Astrocyte (in vitro differentiated cells and primary cell): ENCODE measurements at places on chromosomes 3 and 15. TPM values are rescaled to one million over a fixed set of nuclear protein-coding genes. Genes with fewer than 3 reads are reported as not detected.

DNA sequence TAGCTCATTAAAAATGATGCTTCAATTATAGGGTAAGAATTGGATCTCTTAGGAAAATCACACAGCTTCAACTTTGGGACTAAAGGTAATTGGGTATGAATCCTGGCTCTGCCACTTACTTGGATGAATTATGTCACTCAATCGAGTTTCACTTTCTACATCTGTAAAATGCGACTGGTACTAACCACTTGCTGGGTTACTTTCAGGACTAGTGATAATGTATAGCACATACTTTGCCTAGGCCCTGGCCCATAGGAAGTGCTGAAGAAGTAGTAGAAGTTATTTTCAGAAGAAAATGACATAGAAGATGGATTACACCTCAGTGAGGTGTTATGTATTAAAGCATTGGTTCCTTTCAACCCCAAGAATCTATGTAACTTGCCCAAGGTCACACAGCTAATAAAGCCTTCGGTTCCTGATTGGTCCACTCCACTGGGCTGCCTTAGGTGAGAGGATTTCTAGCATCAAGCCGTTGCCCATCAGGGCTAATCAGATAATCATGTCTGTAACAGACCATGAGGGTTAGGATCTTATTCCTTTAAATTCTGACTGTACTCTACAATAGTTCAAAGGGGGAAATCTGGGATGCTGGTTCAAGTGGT is 29.4 kb upstream of the AP4E1 start:
- no peak for DNase-seq

DNA sequence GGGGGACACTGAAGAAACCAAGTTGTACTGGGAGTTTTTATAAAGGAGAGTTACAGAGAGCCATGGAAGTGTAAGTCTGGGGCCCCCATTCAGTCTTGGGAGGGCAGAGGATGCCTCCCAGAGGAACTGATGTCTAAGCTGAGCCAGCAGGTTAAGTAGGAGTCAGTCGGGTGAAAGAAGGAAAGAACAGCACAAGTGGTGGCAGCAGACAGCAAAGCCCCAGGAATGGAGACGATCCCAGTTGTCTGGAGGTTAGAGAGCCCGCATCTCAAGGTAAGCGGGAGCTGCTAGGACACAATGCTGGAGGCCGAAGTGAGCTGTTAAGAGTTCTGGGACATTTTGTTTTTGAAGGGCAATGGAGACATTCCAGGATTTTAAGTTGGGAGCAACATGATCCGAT is 88.8 kb downstream of the TAMM41 start:
- no peak for DNase-seq

GRCh38 chr15:99052205-99052604 is 44.6 kb upstream of the PGPEP1L start:
- no peak for DNase-seq

- no peak for DNase-seq
These were observed 23.7 kb downstream of the ESYT3 start for GRCh38 chr3:138457863-138458735.

DNA sequence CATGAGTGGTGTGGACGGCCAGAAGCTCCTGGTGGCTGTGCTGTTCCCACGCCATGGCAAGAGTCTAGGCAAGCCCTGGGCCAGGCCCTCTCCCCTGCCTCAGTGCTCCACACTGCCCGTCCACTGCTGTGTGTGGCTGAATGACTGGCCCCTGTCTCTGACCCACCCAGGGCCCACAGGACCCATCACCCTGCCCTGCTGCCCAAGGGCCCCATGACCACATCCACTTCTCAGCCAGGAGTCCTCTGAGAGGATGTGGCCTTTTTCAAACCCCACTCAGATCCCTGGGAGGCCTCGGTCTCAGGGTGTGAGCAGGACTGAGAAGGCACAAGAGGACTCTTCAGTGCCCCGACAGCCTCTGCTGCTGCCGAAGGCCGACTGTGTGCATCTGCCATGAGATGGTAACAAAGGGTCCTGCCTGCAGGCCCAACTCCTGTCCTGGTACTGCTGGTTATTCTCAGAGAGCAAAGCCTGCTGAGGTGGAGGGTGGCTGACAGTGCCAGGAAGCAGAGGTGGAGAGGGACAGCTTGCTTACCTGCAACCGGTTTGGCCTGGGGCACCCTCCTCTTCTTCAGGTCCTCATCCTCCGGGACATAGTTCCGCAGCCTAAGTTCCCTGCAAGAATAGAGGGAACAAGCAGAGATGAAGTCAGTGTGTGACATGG is 47.5 kb downstream of the PTH1R start:
- DNase-seq = no peak

DNA sequence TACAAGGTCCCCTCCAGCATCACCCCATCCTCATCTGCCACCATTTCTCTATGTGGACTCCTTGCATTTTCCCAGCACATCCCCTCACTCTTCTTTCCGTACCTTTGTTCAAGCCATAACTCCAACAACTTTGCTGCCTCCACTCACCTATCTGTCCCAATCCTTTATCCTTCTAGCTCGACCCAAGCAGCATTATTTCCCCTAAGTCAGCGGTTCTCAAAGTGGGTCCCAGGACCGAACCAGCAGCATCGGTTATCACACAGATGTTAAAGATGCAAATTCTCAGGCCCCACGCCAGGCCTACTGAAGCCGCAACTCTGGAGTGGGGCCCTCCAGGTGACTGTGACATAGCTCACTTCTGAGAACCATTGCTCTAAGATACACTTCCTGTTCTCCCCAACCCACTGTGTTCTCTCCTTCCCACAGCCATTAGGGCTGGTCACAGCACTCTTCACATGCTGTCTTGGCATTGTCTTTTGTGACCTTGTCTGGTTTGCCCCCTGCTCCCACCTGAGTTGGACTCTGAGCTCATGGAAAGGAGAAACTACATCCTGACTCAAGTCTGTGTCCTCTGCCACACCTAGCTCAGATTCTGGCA is 56.2 kb downstream of the AAGAB start:
- DNase-seq = no peak

The FOXB1 gene
- 0.96 and 1.3 TPM in 2 replicates for total RNA-seq

The UACA gene
- total RNA-seq = 168 and 200 TPM in 2 replicates

The NKIRAS1 gene
- total RNA-seq = 10.7 and 11.0 TPM in 2 replicates

The NRG4 gene
- 0.18 TPM in 1 of 2 replicates, not detected in the other for total RNA-seq
